ENCODE measurements at places on chromosomes 13 and 19.

DNA sequence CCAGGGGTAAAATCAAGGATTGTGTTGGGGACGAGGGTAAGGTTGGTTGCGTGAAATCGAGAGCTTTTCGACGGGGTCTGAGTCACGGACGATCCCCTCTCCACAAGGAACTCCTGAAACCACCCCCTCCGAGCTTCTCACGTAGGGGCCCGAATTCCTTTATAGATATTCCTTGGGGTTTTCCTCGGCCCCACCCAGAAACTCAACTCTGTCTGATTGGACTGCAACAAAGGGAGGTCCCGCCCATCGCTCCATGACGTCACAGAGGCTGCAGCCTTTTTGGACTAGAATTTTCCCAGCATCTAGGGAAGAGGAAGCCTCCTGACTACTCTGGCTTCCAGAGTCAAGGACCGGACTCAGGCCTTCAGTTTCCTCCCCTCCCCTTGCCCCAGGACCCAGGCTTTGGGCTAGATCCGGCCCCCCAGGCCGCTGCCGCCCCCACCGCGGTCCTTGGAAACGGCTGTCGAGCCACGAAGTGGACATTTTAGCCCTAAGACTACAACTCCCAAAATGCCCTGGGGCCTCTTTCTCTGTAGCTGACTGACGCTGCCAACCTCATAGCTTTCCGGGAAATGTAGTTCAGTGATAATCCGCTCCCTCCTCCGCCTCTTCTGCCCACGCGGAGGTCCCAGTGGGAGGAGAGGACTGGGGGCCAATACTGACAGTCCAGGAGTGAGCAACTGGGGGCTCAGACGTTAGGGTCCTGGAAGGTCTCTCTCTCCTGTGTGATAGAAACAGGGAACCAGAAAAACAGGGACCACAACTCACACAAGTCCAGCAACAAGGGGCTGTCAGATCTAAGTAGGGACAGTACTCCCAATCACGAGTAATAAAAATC lies at the start of gene IZUMO1:
IZUMO1 (minus strand) TSS at position 172 of the 838 bp plus-strand sequence. CDS start 1,050 bp downstream, outside the sequence.
- no peak for DNase-seq

- no peak for DNase-seq
Observed at GRCh38 chr13:27924529-27925141, 4.8 kb downstream of the PDX1 start.

DNA sequence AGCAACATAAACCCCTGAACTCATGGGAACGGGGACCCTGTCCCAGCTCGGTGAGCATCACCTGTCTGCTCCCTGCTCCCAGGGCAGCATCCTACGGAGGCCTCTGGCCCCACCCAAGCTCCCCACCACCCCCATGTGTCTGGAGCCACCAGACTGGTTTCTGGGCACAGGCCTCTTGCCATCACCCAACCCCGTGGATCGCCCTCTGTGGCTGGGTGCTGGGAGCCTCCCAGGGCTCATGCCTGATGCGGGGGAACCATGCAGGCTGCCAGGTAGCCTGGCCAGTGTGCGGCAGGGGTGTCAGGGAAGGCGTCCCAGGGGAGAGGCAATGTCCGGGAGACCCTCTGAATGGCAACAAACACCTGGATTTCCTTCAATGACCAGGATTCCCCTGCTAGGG lies 2.7 kb downstream of the MICOS13 start:
- DNase-seq = no peak

DNA sequence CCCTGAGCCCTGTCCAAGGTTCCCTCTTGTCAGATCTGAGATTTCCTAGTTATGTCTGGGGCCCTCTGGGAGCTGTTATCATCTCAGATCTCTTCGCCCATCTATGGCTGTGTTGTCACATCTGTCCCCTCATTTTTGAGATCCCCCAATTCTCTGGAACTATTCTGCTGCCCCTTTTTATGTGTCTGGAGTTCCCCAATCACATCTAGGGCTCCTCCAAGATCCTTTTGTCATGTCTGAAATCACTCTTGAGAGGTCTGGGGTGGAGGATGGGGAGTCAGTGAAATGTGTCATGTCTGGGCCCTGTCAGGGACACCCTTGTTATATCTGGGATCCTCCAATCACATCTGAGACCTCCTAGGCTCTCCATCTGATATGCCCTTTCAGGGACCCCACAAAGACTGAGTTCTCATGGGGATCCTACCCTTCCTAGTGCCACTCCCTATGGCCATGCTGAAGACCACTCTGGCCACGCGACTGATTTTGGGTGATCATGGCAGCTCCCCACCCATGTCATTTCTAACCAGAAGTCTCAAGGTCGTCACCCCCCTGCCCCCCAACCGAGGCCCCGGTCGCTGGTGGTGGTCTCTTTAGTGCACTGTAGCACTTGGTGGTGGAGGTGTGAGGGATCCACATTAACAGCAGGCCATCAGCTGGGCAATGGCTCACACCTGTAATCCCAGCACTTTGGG lies 3.8 kb upstream of the MYBPC2 start:
- no peak for DNase-seq

DNA sequence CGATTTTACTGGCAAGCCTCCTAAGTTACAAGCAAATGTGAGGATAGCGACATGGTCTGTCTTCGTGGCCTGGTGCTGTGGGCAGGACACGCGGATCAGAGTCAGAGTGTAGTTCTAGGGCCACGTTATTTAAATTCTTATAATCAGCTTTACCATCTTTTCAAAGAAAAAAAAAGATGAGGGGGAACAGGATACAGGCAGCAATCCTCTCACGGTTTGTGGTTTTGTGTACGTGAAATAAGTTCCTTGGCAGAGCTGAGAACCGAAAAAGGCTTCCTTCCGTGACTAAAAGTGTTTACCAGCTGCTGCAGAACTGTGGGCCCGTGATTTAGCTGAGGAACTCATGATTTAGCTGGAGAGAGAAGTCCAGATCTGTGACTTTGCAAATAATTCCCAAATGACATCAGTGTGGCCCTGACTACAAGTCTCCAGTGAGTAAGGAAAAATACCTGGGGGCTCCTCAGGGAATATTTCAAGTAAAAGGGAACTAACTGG lies 27.2 kb downstream of the RCBTB2 start:
- DNase-seq = peak; percentile 23

DNA sequence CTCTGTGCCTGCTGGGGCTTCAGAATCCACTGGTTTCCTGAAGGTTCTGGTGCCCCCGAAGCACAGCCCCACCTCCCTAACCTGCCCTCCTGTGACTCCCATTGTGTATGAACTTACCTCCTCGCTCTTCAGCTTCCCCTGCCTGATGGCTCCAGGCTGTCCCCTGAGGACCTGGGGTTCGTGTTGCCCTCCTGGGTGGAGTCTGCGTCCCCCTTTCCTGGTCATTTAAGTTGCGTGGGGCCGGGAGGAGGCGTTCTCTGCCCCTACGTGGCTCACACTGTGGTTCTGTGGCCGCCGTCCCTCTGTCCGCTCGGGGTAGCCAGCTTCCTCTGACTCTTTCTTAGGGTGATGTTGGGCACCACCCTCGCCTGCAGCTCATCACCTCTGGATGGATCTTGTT lies 13.9 kb downstream of the TFDP1 start:
- DNase-seq = no peak

DNA sequence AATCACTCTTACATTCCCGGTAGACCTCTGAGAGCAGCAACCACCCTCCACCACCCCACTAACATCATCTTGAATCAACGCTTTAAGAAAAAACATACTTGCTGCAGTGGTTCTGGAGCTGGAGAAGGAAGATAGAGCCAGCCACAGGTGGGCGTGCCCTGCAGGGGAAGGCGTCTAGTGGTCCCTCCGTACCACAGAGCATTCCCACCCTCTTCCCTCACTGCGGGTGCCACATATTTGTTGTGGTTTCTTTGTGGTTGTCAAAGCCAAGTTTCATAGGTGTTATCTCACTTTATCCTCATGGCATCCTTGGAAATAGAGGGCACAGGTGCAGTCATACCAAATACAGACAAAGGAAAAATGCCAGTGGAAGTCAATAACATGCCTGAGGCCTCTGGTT lies 22.2 kb downstream of the COL4A2 start:
- DNase-seq = no peak

DNA sequence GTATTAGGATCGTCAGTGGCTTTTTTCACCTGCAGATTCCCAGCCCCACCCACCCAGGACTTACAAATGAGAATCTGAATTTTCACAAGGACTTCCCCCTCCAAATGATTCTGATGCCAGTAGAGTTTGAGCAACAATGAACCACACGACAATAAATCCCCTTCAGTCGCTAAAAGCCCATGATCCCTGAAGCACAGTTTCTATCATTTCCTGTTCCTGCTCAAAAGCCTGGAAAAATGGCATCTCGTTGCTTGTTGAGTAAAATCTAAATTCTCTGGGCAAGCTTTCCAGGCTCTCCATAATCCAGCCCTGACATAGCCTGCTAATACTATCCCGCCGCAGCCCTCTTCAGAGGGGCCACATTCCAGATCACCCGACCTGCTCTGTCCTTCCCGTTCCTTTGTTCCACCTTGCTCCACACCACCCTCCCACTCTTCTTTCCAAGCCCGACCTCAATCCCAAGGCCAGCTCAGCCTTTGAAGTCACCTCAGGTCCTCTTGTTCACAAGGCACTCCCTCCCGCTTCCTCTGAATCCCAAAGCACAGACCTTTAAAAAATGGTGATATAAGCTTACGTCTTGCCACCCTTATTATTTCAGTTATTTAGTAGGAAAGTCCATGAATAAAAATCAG lies 67.9 kb downstream of the NUFIP1 start:
- no peak for DNase-seq

DNA sequence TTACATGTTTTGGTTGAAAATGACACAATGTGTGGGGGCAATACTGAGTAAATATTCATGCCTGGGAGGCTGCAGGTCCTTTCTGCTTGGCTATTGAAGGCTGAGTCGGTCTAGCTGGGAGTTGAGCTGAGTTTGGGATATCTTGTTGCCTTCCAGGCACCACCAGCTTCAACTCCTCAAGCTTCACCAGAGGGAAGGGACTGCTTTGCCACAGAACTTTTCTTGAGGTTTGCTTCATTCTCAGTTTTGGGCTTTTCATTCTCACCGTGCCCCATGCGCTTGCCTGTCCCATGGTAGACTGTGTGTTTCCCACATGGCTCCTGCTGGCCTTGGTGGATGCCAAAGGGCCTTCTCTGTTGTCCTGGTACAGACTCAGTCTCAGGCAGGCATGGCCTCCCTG lies 198.2 kb upstream of the SOX1 start:
- no peak for DNase-seq

DNA sequence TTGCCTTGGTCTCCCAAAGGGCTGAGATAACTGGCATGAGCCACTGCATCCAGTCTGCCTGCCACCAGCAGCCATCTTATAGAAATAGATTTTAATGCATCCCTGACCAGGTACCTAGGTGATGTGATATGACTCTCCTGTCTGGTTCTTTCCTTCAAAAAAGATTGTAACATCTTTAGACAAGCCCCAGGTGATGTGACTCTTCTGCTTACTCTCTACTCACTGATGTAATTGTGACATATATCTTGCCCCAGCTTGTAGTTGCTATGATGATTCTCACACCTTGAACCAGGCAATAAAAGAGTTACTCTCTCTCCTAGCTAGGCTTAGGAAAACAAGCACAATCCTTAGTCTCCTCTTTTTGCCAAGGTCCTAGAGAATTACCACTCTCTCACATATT lies 30.6 kb upstream of the ZNF681 start:
- DNase-seq = no peak

- DNase-seq = no peak
Observed at GRCh38 chr13:52405767-52406494, at the start of gene THSD1. TSS of gene THSD1 (minus strand) at chr13:52406172. CDS start at chr13:52402600, 3,572 bp downstream.

DNA sequence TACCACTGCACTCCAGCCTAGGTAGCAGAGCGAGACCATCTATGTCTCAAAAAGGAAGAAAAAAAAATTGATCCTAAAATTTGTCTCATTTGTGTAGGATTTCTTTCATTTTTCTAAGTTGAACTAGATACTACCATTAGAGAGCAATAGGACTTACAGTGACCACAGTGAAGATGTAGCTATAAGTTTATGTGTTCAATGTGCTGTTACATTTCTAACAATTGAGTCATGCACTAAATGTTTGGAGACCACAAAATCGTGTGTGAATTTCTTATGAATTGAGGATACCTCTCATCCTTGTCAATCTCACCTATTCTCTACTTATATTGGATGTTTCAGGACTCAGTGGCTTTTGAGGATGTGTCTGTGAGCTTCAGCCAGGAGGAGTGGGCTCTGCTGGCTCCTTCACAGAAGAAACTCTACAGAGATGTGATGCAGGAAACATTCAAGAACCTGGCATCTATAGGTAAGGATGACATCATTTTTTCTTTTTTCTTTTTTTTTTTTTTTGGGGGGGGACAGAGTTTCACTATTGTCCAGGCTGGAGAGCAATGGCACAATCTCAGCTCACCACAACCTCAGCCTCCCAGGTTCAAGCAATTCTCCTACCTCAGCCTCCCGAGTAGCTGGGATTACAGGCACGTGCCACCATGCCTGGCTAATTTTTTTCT lies 12.8 kb downstream of the ZNF791 start:
- DNase-seq = no peak

DNA sequence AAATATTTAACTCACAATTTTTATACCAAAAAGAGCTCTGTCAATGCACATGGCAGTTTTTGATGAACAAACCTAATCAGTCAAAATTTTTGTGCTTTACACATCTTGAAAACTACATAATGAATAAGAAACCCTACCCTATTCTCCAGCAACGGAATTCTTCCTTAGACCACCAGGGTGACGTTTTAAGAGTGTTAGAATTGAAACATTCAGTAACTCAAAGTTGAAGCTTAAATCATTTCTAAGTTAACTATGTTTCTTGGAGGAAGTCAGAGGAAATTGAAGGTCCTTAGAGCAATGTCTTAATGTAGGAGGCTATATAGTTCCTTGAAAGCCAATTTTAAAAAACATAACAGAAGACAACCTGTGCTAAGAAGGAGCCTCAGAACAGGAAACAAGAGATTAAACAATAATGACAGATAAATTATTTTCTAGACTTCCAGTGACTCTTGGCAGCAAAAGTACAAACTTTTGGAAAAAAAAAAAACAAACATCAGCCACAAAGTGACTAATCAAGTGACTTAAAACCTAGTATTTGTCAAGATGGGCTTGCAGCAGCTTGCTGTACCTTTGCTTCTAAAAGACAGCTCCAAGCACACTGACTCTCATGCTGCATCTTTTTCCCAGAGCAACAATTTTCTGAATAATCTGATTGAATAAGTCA lies 6.2 kb downstream of the SPRY2 start:
- DNase-seq = no peak

- no peak for DNase-seq
Observed at GRCh38 chr13:112444416-112445399, 68.6 kb downstream of the SPACA7 start.

- no peak for DNase-seq
Observed at GRCh38 chr13:30164146-30164545, 143.2 kb downstream of the KATNAL1 start.

DNA sequence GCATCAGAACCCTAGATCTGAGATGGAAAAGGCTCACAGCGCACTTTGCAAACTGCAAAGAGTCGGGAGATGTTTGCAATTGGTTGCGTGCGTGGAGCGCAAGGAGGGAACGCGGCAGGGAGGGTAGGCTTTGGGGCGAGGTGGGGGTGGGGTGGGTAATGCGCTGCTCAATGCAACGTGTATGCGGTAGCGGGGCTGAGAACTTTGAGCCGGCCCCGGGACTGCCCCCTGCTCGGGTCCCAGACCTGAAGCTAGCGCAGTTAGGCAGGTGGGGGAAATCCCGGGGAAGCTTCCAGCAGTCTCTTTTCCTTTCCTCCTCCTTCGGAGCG lies 971 bp downstream of the FOSB start:
- DNase-seq = no peak
